Calu3 (cell line): ENCODE measurements at places on chromosomes 2 and 18. TPM values are rescaled to one million over a fixed set of nuclear protein-coding genes. Genes with fewer than 3 reads are reported as not detected.

GRCh38 chr2:101330253-101330933 is 21.9 kb upstream of the RNF149 start:
- no peak overlapping the region for H3K4me3 ChIP-seq
- H3K27me3 ChIP-seq: no peaks in the 10 kb centered on the region
- H3K4me1 ChIP-seq: no peaks in the 10 kb centered on the region
- peak; percentile 83 for DNase-seq
- H3K27ac ChIP-seq: peak overlapping the region; percentile 66

DNA sequence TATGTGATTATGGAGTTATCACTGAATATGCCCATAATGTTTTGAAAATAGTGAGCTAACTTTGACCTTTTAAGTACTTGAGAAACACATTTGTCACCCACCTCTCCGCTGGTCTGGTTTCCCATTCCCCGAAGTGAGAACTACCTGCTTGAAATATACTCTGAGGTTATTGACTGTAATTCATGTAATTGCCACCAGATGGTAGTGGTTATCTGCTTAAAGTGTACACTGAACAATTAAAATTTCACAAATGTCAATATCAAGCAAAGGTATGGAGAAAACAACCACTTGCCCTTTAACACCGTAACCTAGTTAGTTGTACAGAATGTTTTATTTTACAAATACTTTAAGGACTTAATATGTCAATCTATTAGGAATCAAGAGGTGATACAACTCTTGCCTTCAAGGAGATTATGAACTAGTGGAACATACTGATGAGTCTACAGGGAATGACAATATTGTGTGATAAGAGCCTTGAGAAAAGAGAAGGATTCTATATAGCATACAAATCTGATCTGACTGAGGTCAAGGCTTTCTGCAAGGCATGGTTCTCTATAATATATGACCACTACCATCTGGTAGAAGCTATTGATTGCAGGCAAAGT is 316.8 kb upstream of the KCNH7 start:
- H3K27me3 ChIP-seq: no peaks in the 10 kb centered on the region
- no peak overlapping the region for H3K27ac ChIP-seq
- peaks cover 8% of the 10 kb centered on the region for H3K4me1 ChIP-seq
- H3K4me3 ChIP-seq: no peak overlapping the region

DNA sequence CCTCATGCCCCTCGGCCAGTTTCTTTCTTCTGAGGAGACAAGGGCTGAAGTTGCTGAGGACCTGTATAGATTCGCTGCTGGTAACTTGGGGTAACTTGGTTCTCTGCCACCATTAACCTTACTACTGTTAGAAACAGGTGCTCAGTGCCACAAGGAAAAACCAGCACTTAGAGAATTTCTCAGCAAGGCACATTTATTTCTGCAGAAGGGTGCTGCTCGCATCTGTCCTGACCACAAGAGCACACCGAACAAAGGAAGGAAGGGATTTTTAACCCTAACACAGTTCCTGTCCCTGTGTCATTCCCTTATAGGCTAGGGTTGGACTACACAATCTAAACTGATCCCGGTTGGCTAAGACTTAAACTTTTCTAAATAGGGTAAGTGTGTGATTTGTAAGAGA is 154.1 kb downstream of the SOCS6 start:
- no peaks in the 10 kb centered on the region for H3K27me3 ChIP-seq
- DNase-seq: no peak
- H3K27ac ChIP-seq: no peak overlapping the region
- H3K4me3 ChIP-seq: no peak overlapping the region
- no peaks in the 10 kb centered on the region for H3K4me1 ChIP-seq
- H3K36me3 ChIP-seq: no peaks in the 10 kb centered on the region

GRCh38 chr2:168726375-168726774 is 76.1 kb upstream of the NOSTRIN start:
- H3K4me1 ChIP-seq: no peaks in the 10 kb centered on the region
- H3K27me3 ChIP-seq: no peaks in the 10 kb centered on the region
- no peak overlapping the region for H3K27ac ChIP-seq
- no peak overlapping the region for H3K4me3 ChIP-seq
- H3K36me3 ChIP-seq: peaks cover 4% of the 10 kb centered on the region

GRCh38 chr2:158990397-158991214 is 22.2 kb downstream of the TANC1 start:
- H3K36me3 ChIP-seq: no peaks in the 10 kb centered on the region
- no peak for DNase-seq

GRCh38 chr18:916562-916961 is 11.9 kb downstream of the ADCYAP1 start:
- no peak overlapping the region for H3K4me3 ChIP-seq
- H3K27ac ChIP-seq: no peak overlapping the region
- H3K27me3 ChIP-seq: peaks cover 46% of the 10 kb centered on the region
- no peaks in the 10 kb centered on the region for H3K4me1 ChIP-seq
- no peak for DNase-seq
- H3K36me3 ChIP-seq: no peaks in the 10 kb centered on the region

DNA sequence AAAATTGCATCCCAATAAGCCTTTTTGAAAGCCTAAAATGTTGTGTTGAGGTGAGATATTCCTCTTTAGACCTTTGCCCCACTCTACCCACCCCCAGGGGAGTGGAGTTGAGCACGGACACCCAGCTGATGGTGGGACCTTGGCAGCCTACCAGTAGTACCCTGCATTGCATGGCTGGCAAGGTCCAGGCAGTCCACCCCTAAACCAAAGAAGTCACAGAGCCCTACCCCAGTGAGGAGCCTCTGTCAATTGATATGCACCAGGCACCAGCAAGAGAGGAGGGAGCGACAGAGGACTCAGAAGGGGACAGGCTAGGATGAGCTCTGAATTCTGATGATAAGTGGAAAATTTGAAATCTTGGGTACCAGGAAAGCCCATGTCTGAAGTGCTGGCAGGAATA is 38.6 kb downstream of the MARCO start:
- no peak for DNase-seq
- no peak overlapping the region for H3K4me3 ChIP-seq
- no peak overlapping the region for H3K27ac ChIP-seq
- no peaks in the 10 kb centered on the region for H3K4me1 ChIP-seq

GRCh38 chr2:66717973-66718372 is 283.0 kb downstream of the MEIS1 start:
- no peak overlapping the region for H3K27ac ChIP-seq
- H3K36me3 ChIP-seq: no peaks in the 10 kb centered on the region
- no peak for DNase-seq
- no peak overlapping the region for H3K4me3 ChIP-seq

GRCh38 chr18:6851480-6851879 is 122.0 kb downstream of the ARHGAP28 start:
- no peaks in the 10 kb centered on the region for H3K36me3 ChIP-seq
- no peaks in the 10 kb centered on the region for H3K4me1 ChIP-seq
- peaks cover 14% of the 10 kb centered on the region for H3K27me3 ChIP-seq
- no peak overlapping the region for H3K27ac ChIP-seq

GRCh38 chr18:13366131-13366530 is 147.6 kb downstream of the LDLRAD4 start:
- no peaks in the 10 kb centered on the region for H3K36me3 ChIP-seq
- no peak overlapping the region for H3K27ac ChIP-seq
- H3K4me3 ChIP-seq: no peak overlapping the region
- no peaks in the 10 kb centered on the region for H3K4me1 ChIP-seq
- no peak for DNase-seq
- H3K27me3 ChIP-seq: peaks cover 48% of the 10 kb centered on the region

- H3K27me3 ChIP-seq: no peaks in the 10 kb centered on the region
- peaks cover 8% of the 10 kb centered on the region for H3K4me1 ChIP-seq
- peak overlapping the region; percentile 96 for H3K4me3 ChIP-seq
- H3K36me3 ChIP-seq: peaks cover 42% of the 10 kb centered on the region
- no peak for DNase-seq
Observed at GRCh38 chr2:47907039-47907781, 912 bp upstream of the FBXO11 start.

DNA sequence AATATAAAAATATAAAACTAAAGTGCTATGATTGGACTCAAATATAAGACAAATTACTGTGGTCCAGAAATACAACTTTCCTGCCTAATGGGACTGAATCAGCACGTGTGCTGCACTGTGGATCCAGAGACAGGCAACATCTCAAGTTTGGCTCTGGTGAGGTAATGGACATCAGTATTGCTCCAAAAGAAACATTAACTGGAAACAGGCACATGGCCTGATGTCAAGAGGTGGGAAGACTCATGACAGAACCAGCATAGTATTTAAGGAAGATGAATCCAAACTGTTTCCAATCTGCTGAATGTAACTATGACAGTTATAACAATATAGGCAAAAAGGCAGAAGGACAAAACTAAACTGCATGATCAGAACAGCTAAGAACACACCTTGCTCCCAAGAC is 354.6 kb downstream of the FSIP2 start:
- H3K4me1 ChIP-seq: no peaks in the 10 kb centered on the region
- no peaks in the 10 kb centered on the region for H3K27me3 ChIP-seq
- DNase-seq: no peak
- no peak overlapping the region for H3K27ac ChIP-seq

The VWC2L gene
- total RNA-seq: not detected in 2 replicates

The DNAH6 gene
- total RNA-seq: 0.95 and 1.3 TPM in 2 replicates
